ENCODE measurements at places on chromosomes 12 and 14.

- no peak for DNase-seq
Observed at GRCh38 chr14:105250986-105251385, 2.7 kb downstream of the BTBD6 start.

- DNase-seq, result no peak
Observed at GRCh38 chr14:34252227-34252626, 209.8 kb downstream of the SPTSSA start.

DNA sequence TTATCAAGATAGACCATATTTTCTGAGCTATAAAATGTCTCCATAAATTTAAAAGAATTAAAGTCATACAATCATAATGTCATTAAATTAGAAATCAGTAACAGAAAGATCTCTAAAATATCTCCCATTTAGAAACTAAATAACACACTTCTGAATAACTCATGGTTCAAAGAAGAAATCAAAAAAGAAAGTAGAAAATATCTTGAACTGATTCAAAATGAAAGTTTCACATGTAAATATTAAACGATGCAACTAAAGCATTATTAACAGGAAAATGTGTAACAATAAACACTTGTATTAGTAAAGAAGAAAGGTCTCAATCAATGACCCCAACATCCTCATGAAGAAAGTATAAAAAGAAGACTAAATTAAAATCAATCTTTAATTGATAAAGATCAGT lies 50.5 kb upstream of the PZP start:
- no peak for DNase-seq

- peak; percentile 51 for DNase-seq
Observed at GRCh38 chr12:109927622-109928021, 27.5 kb downstream of the TCHP start.

DNA sequence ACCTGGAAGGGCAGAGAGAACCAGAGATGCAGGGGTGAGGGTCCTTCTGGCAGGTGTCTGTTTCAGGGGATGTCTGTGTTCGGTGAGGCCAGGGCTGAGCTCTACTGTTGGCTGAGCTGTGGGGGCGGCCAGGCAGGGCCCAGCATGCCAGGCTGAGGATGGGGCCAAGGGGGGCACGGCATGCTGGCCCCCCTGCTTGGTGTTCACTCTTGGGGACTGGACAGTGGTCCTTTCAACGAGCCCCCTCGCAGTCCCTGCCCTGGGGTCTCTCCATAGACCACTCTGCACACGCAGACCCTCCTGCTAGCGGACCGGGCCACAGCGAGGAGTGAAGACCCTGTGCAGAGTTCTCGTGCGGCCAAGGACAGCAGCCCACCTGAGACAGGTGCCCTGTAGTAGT lies 56.3 kb downstream of the KIF26A start:
- no peak for DNase-seq

GRCh38 chr12:45612044-45612794 lies 117.3 kb upstream of the ARID2 start:
- no peak for DNase-seq

DNA sequence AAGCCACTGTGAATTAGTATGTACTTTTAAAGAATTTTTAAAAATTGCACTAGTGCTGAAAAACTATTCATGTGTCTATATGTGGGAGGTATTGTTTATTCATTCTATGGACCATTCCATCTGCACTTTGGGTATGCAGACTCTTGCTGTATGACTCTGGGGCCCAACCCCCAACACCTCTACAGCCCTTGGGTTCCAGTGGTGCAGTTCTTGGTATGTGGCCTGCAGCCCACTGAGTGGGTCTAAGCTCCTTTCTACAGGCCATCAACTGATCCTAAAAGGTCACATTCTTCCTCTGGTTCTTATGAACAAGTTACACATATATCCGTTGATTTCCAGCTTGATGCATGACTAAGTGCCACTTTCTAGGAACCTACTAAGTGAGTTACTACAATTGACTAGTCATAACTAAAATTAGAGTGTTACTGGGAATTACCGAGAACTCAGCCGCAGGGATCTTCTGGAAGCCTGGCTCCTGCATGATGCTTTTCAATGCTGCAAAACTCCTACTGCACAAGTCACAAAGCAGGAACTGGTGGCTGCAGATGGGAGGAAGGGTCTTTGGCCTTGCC lies 62.4 kb upstream of the MED13L start:
- DNase-seq, result no peak

DNA sequence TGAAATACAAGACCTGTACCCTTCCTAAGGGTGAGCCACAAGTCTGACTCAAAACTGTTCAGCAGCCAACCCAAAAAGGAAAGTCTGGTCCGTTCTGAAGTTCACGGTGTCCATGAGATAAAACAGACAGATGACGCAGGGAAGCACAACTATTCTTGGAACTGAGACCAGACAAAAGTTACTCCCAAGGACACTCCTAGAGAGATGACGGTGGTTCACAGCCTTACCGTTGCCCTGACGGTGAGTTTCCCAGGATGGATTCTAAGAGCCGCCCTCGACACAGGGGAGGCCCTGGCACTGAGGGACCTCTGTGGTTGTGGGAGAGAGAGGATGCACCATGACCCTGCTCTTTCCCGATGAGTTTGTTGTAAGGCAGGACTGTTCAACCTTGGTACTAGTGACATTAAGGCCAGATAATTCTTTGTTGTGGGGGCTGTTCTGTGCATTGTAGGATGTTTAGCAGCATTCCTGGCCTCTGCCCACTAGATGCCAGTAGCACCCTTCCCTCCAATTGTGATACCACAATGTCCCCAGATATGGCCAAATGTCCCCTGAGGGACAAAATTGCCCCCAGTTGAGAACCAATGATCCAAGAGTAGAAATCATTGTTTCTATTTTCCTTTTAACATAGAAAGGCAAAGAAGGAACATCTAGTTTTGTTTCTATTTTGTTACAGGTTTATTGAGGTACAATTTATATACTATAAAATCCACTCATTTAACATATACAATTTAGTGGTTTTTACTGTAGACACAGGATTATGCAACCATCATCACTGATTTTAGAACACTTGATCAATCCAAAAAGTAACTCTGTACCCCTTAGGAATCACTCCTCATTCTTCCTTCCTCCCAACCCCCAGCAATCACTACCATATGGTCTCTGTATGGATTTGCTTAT lies 23.0 kb downstream of the OR10P1 start:
- DNase-seq, result no peak

- no peak for DNase-seq
Observed at GRCh38 chr12:106074361-106074705, 64.4 kb downstream of the NUAK1 start.

DNA sequence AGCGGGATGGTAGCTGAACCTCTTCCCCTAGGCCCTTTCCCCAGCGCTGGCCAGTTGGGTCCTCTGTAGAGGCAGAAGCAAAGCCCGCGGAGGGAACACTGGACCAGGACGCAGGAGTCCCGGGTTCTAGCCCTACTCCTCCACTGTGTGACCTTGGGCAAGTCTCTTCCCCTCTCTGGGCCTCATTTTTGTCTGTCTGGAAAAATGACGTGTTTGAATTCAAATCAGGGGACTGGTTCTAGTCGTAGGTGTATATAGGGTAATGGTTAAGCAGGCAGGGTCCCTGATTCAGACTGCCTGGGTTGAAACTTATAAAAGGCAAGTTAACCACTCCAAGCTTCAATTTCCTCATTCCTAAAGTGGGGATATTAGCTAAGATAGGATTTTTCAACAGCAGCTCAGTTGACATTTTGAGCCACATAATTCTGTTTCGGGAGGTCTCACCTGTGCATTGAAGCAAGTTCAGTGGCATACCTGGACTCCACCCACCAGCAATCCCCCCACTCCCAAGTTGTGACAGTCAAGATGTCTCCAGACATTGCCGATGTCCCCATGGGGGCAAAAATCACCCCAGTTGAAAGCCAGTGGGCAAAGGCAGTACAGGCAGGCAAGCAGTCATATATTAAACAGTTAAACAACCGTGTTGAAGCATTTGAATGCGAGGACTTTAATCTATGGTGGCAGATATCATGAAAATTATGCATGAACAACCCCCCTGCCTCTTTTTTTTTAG lies 899 bp downstream of the TPCN1 start:
- no peak for DNase-seq

GRCh38 chr14:100576091-100577085 lies 10.8 kb downstream of the BEGAIN start:
- no peak for DNase-seq

DNA sequence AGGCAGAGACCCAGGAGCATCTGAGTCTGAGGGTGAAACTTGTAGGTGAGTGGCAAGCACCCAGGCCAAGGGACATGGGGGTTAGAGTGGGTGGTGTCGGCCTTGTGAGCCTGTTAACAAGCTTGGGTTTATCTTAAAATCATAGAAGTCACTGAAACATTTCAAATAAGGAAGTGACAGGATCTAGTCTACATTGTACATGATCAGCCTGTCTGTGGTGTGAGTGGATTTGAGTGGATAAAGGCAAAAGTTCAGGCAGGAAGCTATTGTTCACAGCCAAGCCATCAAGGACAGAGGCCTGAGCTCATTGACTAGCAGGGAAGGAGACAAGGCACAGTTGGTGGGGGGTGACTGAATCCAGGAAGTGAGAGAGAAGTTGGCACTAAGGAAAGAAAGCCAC lies 59.3 kb upstream of the FKBP4 start:
- DNase-seq, result no peak

- DNase-seq, result no peak
Observed at GRCh38 chr12:123270214-123271000, 1.2 kb downstream of the CDK2AP1 start.

DNA sequence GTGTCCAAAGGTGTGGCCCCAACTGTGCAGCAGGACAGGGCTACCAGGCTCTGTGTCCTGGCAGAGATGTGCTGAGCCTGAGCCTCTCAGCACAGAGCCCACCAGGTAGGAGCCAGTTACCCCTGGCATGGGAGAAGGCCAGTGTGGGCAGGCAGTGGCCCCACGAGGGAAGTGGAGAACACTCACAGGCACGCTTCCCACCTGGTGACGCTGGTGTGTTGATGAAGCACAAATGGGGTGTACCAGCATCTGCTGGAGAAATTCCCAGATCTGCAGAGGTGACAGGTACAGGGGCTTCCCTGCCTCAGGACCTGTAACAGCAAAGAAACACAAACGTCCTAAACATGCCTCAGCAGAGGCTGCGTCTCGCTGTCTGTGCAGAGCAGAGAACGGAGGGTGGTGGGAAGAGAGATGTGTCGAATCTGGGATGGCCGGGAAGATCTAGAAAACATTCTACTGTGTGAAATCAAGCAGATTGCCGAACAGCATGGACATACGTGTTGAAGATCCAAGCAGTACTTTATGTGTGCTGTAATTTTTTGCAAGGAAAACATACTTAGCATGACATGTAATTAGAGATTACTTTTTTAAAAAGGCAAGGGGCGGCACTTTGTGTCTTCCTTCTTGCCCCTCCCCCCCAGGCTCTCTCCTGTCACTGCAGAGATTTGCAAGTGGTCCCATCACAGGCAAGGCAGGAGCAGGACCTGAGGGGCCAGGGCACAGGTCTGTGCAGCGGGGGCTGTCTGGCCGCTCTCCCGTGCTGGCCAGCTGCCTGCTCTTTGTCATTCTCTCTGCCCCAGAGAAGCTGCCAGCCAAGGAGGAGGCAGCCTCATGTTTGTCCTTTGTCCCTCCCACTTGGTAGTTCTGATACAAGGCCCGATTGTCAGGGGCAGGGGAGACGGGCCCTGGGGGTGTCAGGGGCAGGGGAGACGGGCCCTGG lies 17.3 kb downstream of the HIP1R start:
- DNase-seq, result no peak

GRCh38 chr14:24366721-24367513 lies 1.1 kb upstream of the NFATC4 start:
- no peak for DNase-seq

GRCh38 chr14:77004711-77005460 lies 23.6 kb downstream of the IRF2BPL start:
- DNase-seq, result no peak

DNA sequence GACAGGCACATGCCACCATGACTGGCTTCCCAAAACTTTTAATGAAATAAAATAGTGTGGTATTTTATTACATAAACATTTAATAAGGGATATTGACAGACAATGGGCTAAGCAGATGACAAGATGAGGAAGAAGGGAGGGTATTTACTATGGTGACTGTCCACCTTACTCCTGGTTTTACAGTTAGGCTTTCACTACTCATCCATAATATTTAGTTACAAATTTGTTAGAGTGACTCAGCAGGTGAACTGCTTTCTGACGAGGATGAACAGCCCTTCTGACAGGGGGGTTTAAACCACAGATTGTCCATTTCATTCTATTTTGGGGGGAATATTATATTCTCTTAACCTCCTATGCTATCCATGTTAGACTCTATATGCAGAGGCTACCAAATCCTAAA lies 3.6 kb upstream of the PALS1 start:
- no peak for DNase-seq

DNA sequence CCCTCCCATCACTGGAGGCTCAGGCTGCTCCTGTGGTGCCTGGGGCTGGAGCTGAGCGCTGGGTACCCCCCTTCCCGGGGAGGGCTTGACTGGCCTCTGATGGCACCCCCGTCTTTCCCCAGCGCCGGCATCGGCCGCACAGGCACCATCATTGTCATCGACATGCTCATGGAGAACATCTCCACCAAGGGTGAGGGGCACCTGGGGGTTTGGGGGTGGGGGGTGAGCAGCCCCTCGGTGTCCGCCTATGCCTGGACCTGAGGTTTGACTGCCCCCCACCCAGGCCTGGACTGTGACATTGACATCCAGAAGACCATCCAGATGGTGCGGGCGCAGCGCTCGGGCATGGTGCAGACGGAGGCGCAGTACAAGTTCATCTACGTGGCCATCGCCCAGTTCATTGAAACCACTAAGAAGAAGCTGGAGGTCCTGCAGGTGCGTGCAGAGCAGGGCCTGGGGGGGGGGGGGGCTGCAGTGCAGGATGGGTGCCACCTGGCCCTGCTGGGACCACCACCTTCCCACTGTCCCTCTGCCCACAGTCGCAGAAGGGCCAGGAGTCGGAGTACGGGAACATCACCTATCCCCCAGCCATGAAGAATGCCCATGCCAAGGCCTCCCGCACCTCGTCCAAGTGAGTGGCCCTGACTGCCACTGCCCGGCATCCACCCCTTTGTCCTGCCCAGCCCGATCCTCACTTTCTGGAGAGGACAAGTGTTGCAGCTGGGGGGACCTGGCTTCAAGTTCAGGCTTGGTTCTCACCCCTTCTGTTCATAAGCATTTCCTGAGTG lies 8.8 kb downstream of the PTPN6 start:
- no peak for DNase-seq

- DNase-seq, result no peak
Observed at GRCh38 chr14:39474416-39474911, 42.2 kb upstream of the FBXO33 start.

DNA sequence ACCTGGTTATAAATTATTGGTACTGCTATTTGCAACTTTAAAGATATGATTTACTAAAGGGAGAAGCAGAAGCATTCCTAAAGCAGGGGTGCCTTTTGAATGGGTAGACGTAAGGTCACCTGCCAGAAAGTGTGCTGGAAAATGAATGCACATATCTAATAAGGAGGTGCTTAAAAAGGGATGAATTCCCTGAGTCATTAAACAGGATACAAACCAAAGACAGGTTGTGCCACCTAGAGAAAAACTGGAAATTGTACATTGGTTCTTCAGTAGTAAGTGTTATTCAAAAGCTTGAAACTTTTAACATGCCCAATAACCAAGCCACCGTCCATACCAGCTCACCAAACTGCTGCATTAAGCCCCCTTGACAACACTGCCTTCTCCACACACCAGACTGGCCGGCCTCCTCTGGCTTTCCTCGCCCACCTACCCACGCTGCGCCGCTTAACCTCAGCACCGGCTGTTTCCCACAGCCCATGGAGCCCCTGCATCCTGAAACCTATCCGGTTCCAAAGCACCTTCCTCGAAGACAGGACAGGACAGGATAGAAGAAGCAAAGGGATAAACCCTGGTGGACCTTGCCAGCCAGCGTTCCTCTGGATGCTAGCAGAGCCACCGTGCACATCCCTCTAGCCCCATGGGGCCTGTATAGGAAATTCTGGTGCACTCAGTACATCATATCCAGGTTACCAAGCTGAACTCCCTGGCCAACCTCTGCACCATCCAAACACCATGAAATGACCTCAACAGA lies 201.5 kb upstream of the CAND1 start:
- DNase-seq, result no peak
